ENCODE measurements at places on chromosomes 6 and 20. TPM values are rescaled to one million over a fixed set of nuclear protein-coding genes. Genes with fewer than 3 reads are reported as not detected.

PRR18 gene
- not detected for total RNA-seq

ERVFRD-1 gene
- not detected for total RNA-seq

DNA sequence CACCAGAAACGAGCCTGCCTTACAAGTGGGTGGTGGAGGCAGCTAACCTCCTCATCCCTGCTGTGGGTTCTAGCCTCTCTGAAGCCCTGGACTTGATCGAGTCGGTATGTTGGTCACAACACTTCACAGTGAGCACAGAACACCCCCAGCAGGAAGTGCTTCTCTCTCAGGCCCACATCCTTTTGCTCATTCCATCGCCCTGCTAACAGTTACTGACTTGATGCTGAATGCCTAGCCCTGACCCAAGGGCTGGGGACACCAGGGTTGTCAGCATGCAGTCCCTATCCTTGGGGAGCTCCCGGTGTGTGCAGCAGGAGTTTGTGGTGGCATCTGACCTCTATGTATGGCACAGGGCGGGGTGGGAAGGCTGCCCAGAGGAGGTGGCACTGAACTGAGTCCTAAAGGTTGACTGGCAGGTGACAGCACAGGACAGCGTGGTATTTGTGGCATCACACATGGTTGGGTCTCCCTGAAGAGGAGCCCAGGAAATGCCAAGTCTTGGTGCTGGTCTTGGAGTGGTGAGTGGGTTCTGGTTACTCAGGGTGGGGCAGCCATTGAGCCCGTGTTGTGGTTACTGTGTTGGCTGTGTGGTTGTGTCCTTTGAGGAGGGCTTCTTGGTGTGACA, 26.7 kb downstream of the GTSF1L start:
- no peak for DNase-seq

DNA sequence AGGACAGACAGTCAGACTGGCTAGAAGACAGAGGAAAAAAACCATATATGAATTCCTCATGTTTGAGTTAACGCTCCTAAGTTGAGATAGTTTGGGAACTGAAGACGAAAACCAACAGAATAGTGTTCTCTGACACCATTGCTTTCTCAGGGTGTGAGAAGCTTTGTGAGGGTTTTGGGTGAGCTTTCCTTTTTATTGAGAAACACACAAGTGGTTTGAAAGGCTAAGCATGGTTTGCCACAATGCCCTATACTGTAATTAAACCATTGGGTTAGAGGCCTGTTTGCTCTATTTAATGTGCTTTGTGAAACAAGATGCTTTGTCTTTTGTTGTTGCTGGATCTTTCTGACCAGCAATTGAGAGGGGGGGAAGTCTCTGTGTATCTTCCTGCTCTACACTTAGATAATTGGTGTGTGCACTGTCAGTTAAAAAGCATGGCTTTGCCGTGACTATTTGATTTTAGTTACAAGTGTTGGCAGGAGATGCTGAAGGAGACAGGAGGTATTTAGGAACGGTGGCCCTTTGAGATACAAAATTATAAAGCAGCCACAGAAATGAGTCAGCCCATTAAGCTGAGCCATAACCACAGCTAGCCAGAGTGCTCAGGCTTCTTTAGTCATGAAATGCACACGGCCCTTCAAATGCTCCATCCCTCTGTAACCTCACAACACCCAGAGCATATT, 273.0 kb upstream of the PREP start:
- peak; percentile 98 for DNase-seq

GRCh38 chr6:110613356-110613755, 136.9 kb upstream of the SLC22A16 start:
- no peak for DNase-seq

Data from M059J (cell line).